ENCODE measurements at places on chromosomes 3 and 15.

GRCh38 chr3:133829310-133829707 is 23.7 kb downstream of the SRPRB start:
- no peak for DNase-seq

DNA sequence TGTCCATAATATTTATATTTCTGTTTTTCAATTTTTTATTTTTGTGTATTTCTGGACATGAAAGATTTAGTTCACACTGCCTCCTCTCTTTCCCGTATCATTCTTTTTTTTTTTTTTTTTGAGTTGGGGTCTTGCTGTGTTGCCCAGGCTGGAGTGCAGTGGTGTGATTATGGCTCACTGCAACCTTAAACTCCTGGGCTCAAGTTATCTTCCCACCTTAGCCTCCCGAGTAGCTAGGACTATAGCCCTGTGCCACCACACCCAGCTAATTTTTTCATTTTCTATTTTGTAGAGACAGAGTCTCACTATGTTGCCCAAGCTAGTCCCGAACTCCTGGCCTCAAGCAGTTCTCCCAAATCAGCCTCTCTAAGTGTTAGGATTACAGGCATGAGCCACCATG is 53.6 kb downstream of the PRKCI start:
- no peak for DNase-seq

- peak; percentile 15 for DNase-seq
These were observed 23.9 kb upstream of the MOBP start for GRCh38 chr3:39443530-39443929.

DNA sequence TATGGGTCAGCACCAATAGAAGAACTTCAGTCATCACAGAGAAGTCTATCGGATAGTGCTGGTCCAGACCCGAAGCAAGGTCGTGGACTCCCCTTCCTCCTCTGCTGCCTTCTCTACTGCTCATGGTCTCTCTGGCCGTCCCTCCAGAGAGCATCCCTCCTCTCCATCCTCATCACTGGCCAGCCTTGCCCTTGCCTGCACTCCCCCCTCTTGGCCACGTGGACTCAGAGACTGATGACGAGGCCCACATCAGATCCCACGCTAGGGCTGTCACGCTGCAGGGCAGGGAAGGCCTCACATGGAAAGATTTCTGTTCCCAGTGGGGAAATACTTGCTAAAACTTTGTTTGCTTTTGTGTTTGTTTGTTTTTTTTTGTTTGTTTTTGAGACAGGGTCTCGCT is 35.3 kb downstream of the IGDCC3 start:
- DNase-seq = no peak

- DNase-seq = peak; percentile 81
These were observed 848 bp upstream of the CADPS start for GRCh38 chr3:62876064-62876463.

DNA sequence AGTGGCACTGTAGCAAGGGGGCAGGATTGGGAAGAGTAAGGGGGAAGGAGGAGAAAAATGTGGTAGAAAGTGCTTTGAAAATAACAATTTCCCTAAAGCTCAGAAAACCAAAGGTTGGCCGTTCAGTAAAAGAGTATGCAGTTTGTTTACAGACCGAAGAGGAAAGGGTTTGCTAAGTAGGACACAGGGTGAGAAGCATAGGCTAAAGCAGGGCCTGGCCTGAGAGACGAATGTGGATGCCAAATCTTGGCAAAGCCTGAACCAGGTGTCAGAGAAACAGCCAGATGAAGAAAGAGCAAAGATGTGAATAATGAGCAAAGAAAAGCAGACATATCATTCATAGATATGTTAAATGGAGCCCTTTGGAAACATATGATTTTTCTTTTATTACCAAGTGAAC is 17.1 kb downstream of the NEK10 start:
- no peak for DNase-seq

DNA sequence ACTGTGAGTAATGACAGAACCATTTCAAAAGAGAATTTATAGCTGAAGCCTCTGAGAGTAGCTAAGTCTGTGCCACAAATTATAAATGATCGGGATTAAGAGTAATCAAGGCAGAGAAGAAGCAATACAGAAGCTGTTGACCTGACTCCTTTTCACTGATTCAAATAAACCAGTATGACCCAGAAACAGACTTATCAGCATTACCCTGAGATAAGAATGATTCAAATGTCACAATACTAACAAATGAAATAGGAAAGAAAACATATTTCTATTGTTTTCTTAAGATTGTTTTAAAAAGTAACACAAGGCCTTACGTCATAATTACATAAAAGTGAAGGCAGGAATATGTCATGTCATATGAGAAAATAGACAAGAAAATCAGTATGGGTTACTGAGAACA is 1534.6 kb downstream of the SI start:
- no peak for DNase-seq

- no peak for DNase-seq
These were observed 60.7 kb downstream of the UBE2E2 start for GRCh38 chr3:23263796-23264195.

GRCh38 chr15:52559575-52559974 is 9.3 kb downstream of the ARPP19 start:
- no peak for DNase-seq

DNA sequence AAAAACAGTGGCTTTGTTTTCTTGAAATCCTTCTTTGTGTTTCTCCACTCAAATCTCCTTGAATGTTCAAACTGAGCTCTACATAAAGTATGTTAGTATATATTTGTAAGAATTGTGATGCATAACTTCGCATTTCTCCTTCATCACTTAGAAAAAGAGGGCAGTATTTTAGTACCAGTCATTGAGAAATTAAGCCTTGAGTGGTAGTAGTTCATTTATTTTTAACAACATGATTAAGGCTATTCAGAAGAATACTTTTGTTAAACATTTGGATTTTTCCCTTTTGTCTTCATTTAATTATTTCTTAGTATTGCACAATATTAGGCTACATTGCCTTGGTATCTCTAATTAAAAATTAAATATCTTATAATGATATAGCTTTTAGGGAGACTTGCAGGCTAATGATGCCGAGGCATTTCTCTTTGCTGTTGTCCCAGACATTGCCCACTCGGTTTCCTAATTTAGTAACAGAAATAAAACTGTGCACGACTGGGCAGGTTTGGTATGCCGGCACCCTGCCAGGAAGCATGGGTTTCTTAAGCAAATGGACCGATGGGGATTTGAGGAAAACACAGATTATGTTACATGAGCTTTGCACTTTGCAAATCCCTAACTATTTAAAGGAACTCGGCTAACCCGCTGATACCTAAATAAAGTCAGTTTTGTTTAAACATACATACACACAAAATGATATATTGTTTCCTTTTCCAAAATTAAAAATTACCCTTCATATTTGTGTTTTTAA is 54.7 kb downstream of the LRRC28 start:
- peak; percentile 18 for DNase-seq

DNA sequence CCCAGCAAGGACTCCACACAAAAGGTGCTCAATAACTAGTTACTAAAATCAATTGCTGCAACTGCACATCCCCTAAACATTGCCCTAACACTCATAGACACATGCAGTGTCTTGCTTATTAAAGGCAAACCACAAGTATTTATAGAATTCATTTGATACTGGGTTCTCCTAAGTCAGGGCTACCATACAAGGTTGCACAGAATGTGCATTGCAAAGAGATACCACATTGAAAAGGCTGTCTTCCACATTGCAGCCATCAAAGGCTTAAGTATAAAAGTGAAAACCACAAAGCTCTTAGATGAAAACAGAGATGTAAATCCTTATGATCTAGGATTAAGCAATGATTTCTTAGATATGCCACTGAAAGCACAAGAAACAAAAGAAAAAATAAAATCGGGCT is 33.6 kb upstream of the TOPAZ1 start:
- DNase-seq = no peak

DNA sequence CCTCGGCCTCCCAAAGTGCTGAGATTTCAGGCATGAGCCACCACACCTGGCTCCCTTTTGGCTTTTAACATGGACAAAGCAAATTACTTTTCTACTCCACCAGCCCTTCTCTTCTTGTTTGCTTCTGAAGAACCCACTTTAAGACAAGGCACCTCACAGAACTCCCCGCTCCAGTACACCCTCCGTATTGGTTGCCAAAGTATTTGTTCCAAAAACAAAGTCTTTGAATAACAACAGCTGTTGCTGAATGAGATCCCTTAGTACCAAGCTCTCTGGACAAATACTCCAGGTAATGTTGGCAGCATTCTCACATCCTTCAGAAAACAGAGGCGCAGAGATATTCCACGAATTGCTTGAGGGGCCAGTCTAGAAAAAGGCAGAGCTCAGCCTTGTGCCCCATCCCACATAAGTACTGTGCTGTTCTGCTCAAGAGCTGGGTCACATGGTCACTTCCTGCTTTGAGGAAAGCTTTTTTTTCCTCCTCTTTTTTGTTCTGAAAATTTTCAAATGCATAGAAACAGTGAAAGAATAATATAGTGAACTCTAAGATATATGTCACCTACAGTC is 7.3 kb upstream of the CHCHD6 start:
- DNase-seq = no peak

GRCh38 chr15:33234020-33234461 is 39.5 kb upstream of the FMN1 start:
- DNase-seq = no peak

DNA sequence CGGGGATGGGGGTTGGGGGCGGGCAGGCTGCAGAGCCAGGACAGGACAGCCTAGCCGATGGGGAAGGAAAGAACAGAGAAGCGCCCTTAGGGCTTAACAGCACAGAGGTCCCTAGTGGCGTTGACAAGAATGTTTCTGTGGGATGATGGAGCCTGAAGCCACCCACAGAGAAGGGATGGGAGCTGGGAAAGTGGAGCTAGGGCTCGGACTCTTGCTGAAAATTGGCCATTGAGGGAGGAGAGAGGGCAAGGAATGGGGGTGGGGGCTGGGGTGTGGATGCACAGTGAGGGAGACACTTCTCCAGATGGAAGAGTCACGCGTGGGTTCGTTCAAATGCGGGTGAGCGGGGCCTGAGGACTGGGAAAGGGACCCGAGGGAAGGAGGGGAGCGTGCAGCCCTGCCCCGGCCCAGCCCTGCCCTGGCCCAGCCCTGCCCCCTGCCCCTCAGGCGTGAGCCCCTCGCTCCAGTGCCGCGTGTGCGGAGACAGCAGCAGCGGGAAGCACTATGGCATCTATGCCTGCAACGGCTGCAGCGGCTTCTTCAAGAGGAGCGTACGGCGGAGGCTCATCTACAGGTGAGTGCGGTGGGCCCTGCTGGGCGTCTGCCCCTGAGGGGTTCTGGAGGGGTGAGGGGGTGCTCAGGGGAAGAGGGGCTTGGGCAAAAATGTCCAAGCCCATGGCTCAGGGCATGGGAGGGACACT is 832 bp downstream of the NR2E3 start:
- DNase-seq = no peak

GRCh38 chr3:45870099-45870498 is 16.2 kb upstream of the CCR9 start:
- DNase-seq = no peak

- no peak for DNase-seq
These were observed 129.4 kb downstream of the DNAJB8 start for GRCh38 chr3:128337305-128337704.

DNA sequence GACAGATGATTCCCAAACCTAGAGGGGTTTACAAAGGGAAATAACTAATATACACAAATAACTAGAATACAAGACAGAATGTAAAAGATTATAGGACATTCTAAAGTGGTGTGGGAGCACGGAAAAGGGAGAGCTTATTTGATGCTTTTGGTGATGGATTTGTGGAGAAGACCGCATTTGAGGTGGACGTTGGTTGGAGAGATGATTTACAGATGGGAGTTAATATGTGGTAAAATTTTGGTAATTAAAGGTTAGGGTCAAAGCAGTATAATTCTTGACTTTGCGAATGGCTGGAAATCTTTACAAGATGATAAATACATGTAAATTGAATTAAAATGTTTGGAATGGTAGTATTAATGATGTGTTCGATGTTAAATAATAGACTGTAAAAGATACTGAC is 1.2 kb downstream of the KNL1 start:
- DNase-seq = no peak

DNA sequence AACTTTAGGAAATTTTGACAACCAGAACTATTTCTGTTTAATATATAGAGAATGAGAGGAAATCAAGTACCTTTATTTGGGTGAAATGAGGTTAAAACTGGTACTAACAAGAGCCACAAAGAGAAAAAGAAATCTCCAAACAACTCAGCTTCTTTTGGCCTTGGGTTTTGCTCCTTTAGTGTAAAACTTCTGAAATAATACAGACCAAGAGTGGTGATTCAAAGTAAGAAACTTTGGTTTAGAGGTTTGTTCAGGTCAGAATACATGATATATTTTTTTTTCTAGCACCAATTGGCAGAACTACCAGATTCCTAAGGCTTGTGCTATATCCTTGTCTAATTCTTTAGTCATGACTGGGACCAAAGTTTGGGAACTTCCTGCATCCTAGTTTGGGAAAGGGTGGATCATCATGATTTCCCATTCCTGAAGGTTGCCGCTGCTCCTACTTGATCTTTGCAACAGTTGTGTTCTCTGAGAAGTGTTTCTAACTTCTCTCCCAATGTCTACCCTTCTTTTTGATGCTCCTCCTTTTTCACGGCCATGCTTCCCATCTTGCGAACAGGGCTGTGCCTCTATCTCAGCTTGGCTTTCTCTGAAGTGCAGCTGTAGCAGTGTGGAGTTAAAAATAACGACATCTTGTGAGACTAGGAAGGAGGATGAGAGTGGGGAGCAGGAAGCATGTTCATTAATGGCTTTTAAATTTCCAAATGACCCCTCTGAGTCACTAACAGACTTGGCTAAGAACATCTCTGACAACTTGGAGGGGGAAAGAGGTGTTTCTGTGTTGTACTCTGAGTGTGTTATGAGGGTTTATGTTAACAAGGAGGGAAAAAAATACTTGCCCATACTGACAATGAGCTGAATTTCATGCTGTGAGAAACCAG is 87.7 kb downstream of the KCNAB1 start:
- no peak for DNase-seq

DNA sequence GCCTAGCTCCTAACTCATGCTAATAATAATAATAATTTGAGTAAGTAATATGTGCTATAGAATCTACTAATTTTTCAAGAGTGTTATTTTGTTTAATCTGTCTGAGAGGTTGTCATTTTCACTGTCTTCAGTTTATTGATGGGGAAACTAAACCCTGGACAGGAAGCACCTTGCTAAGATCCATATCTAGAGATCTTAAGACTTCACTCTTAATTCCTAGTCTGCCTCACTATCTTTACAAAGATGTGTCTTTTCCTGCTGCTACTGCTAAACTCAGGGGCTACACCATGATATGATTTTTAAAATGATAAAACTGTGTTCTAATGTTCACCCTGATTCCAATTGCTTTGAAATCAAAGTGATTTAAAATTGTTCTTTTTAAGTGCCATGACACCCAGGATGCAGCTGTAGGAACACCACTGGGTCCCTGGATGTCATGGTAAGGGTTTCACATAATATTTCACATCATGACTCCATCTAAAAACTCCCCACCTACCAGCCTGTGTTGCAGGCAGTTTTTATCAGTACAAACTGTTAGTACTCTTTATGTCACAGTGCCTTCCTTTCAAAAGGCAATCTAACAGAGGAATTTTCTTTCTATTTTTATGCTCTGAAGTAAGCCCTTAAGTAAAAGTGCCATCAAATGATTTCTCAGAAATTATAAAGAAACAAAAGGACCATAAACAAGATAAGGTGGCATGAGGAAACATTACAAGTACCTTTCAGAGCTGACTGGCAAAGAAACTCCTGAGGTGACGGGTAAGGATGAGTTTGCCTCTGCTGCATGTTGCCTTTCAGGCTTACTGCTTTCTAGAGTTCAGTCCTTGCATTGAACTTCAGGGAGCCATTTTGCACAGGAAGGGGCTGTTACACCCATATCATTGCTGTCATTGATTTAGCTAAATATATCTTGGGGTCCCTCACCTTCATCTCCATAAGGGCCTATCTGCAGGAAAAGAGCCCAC is 160.1 kb upstream of the SATB1 start:
- no peak for DNase-seq

Measured in NT2/D1 (cell line).